ENCODE measurements at places on chromosomes 16 and 17.
A peak's percentile ranks its signal among the peaks of the same experiment; 100 is the strongest.

- DNase-seq, result no peak
Observed at GRCh38 chr16:70589998-70590471, 56.3 kb upstream of the IL34 start.

DNA sequence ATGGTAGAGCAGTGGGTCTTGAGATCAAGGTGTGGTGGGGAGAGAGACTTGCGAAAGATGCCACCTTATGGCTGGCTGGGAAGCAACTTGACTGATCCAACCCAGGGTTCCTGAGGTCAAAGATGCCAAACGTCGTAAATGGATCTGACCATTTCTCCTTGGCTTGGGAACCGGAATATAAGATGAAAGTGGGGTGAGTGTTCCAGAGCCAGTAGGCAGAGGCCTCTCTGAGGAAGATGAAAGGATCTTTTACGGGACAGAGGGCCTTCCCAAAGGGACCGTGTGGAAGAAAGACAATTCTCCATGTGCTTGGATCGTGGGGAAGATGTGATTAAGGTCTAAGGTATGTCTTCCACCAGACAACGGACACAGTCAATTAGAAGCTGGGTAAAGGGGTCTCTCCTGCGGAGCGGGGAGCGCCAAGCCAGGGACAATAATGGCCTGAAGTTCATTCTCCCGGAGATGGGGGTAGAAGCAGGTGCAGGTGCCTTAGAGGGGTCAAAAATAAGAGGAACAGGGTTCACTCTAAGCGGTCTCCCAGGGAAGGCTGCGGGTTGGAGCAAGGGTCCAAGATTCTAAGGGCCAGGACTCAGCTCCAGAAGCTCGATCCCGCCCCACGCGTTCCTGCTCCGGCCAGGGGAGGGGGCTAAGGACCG lies 800 bp downstream of the FXR2 start:
- no peak for DNase-seq

- DNase-seq, result no peak
Observed at GRCh38 chr17:62995377-62995885, 29.4 kb downstream of the TANC2 start.

GRCh38 chr17:78748730-78749317 lies 33.2 kb downstream of the CYTH1 start:
- DNase-seq, result no peak

GRCh38 chr17:74744349-74744713 lies 4.1 kb upstream of the NHERF1 start:
- DNase-seq, result no peak

DNA sequence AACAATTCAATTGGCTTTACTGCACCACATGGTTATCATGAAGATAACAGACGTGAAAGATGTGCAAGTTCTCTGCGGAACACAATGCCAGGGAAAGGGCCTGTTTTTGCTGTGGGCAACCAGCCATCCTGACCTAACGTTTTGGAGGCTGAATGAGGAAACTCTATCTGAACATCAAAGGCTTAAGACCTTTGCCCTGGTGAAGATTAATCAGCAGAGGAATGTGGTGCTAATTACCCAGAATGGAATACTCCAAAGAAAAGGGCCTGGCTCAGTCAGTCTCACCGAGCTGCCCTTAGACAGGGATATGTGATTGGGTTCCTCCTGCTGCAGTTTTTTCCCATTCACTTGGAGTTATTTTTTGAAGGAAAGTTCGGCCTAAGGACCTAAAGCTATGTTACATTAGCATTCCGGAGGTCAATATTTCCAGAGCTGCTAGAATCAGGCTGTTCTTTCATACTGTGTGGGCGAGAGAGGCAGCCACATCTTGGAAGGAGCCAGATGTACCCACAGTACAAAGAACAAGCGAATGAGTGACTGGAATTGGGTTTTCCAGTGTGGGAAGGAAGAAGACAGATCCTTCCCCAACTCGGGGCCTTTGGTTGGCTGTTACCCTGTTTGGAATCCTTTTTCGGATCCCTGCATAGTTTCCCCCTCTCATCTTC lies 15.5 kb downstream of the ASIC2 start:
- no peak for DNase-seq

DNA sequence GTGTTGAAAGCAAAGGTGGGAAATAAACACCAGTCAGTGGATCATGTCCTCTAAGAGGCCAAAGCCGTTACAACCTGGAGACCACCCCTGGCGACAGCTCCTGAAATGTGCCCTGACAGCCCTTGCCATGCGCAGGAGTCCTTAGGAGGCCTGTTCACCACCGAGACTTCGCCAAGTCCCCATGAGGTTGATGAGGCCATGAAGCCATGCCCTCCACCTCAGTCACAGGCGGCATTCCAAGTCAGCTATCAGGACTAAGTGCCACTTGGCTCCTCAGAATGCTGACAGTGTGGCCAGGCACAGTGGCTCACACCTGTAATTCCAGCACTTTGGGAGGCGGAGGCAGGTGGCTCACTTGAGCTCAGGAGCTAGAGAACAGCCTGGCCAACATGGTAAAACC lies 27.1 kb downstream of the ADAM11 start:
- DNase-seq, result no peak

DNA sequence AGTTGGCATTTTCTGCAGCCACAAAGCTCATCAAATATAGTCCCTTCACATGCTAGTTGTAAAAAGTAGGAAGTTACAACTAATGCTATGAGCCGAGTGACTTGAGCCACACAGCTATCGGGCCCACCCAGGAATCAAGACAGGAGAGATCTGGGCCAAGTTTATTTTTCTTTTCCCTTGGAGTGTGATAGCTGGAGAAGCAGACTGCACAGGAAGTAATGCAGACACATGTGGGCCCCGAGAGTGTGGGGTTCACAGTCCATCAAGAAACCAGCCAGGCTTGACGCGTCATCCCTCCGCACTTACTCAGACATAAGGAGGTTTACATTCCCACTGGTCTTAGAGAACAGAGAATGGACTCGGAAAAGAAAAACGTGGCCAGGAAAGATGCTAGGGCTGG lies 403.1 kb upstream of the CDH11 start:
- no peak for DNase-seq

GRCh38 chr16:54935266-54935968 lies 4.8 kb downstream of the IRX5 start:
- no peak for DNase-seq

- DNase-seq, result no peak
Observed at GRCh38 chr17:44307387-44308186, 814 bp upstream of the RUNDC3A start.

GRCh38 chr17:64273006-64273405 lies 9.9 kb upstream of the TEX2 start:
- no peak for DNase-seq

- DNase-seq, result no peak
Observed at GRCh38 chr16:62130101-62130500, 93.9 kb upstream of the CDH8 start.

- no peak for DNase-seq
Observed at GRCh38 chr17:74272731-74273201, 1.3 kb upstream of the DNAI2 start.

DNA sequence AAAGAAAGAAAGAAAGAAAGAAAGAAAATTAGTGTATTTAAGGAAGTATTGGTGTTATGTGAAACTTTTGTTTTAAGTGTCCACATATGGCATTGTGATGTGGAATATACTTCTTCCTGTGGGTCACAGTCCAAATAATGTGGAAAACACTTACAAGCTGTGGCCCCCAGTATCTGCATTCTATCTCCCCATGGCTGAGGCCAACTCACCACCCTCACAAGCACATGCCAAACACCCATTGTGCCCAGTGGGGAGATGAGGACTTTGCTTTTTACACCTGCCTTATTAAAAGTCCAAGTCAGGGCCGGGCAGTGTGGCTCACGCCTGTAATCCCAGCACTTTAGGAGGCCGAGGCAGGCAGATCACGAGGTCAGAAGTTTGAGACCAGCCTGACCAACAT lies 4.0 kb upstream of the P2RX5 start:
- no peak for DNase-seq

DNA sequence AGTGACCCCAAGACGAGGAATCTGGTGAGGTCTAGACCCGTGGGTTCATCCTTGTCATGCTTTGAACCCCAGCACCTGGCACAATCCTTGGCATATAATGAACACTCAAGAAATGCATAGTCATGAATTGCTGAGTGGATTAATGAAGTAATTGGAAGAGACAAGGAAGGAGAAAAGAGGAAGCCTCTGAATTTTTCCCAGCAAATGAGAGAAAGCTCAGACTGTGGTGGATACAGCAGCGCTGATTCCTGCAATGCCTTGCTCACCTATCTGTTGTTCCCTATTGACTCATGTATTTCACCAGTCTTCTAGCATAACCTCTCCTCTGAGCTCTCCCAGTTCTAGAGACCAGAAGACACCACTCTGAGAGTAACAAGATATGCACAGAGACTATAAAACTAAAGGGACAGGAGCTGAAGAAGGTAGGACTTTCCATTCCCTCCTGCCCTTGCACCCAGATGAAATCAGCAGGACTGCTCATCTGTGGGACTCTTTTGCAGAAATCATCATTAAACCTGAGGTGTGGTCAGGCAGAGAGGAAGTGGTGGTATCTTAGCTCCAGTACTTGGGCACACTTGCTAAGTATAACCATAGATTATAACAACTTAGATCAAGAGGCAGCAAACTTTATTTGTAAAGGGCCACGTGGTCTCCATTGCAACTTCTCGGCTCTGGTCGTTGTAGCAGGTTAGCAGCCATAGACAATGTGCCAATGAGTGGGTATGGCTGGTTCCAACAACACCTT lies 102.8 kb downstream of the MAF start:
- DNase-seq, result no peak

GRCh38 chr17:72937707-72938106 lies 154.8 kb downstream of the SLC39A11 start:
- DNase-seq, result no peak

DNA sequence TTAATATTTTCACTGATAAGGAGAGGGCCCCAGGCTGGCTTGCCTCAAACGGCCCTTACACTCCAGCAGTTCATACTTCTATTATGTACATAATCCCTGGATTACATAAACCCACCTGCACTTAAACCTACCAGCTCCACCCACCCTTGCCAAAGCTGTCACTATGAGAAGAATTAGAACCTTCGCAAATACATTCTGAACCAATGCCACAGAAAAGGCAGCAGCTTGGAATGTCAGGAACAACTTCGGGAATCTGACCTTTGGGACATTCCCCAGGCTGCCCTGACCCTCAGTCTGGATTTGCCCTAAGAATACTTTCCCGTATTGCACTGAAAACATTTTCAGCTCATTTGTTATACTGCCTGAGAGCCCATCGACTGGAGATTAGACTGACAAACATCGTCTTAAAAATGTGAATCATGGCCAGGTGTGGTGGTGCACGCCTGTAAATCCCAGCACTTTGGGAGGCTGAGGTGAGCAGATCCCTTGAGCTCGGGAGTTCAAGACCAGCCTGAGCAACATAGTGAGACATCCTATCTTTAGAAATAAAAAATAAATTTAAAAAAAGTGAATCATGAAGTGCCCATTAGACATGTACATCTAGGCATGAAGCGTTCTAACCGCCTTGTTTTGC lies 21.0 kb upstream of the SEC14L1 start:
- no peak for DNase-seq

DNA sequence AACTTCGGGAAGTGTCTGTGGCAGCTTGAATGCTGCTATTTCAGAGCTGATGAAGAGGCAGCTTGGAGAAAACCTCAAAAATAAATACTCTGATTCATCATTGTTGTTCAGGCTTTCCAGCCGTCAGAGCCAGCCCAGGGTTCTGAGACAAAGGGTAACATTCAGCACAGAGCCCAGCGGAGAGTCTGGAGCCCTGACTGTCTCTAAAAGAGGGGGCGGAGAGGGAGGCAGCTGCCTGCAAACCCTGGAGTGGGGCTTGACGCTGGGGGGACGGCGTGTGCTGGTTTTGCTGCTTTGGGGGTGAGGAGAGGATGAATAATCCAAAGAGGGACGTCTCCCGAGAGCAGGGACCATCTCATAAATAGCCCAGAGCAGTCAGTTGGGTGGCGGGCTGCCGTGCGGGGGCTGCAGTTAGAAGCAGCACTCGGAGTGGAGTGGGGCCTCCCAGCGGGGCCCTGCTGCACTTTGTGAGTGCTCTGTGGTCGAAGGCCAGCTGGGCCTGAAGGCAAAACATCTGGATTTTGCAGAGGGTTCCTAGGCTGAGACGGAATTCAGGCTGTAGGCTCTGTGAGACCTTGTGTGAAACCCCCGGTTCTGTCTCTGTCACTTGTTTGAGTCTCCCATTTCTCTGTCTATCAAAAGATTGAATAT lies 237.8 kb downstream of the PRKCA start:
- peak; percentile 31 for DNase-seq

DNA sequence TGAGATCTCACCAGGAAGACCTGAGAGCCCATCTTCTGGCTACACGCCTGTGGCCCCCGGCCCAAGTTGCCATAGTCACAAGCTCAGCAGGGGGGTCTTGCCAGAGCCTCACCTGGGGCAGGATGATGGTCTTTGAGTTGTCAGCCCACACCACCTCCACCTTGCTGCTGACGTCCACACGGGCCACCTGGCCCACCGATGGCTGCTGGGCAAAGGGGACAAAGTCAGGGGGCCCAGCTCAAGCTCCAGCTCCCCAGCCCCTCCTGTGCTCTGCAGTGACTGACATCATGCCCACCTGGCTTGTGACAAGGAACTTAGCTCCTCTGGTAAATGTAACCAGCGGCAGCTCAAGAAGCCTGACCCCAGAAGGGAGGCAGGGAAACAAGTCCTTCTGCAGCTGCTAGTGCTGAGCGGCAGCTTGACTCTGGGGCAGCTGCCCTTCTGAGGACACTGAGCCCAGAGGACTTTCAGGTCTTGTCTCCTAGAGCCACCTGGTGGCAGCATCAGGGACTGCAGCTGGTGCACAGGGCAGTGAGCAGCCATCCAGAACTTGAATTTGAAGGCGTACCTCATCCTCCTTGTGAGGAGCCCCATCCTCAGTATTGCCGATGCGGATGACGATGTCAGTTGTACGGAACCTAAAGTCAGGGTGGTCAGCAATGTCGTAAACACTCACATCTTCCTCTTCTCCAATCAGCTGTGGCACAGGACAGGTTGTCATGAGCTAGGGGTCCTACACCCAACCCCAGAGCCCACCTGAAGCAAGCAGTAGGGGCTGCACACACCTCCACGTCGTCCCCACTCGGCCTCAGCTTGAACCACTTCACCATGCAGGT lies 13.5 kb downstream of the SPHK1 start:
- DNase-seq, result peak; percentile 57

DNA sequence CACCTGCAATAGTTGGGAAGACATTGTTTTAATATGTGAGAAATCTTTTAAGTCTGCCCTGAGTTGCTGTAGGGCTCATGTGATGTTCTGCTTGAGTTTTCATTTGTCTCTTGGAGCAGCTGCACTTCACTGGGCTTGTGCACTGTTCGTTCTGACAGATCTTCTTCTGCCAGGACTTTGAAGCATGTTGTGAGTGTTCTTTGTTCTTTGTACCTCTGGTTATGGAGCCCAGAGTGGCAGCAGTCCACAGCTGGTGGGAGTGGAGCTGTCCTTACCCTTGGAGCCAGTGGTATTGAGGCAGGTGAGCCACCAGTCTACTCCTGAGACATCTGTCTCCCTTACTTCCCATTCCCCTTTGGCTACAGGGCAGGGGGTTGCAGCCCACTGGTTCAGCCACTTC lies 64.6 kb downstream of the GNAO1 start:
- DNase-seq, result no peak

DNA sequence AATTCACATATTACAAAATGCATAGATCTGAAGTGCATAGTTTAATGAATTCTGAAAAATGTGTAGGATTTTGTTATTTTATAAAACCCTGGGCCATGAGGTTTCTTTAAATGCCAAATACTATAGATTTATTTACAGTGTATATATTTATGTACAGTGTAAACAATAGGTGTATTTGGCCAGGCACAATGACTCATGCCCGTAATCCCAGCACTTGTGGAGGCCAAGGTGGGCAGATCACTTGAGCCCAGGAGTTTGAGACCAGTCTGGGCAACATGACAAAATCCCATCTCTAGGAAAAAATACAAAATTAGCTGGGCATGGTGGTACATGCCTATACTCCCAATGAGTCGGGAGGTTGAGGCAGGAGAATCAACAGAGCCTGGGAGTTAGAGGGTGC lies 249.4 kb downstream of the PRKCA start:
- DNase-seq, result no peak

GRCh38 chr17:3011891-3012290 lies 51.5 kb downstream of the OR1D5 start:
- DNase-seq, result no peak

Data from NCI-H2107 (cell line).